ENCODE measurements at places on chromosomes 3 and 15.
A peak's percentile ranks its signal among the peaks of the same experiment; 100 is the strongest.

DNA sequence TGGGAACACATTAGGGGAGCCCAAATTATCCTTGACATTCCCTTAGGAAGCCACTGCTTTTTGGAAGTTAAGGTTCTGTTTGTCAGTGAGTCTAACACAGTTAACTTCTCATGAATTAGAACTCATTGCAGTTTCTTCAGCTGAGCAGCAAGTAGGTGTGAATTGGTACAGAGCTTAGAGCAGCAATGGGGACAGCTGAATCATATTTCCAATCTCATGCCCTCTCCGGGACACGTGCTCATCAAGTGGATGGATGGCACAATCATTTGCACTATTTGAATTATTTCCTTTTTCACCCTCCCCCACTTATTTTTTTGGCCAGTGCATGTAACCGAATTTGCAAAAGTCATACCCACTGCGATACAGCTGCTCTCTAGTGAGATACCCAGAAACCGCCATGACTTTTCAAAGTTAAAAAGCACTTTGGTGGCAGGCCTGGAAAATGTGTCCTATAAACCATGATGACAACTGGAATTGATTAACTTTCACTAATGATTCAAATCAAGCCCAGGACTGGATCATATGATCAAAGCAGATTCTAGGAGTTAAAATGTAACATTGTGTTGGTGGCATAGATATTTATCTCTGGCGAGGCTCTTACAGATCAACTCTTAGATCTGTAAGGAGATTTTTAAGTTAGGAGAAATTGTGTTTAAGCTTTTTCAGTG is 76.4 kb downstream of the EBLN2 start:
- DNase-seq: no peak

DNA sequence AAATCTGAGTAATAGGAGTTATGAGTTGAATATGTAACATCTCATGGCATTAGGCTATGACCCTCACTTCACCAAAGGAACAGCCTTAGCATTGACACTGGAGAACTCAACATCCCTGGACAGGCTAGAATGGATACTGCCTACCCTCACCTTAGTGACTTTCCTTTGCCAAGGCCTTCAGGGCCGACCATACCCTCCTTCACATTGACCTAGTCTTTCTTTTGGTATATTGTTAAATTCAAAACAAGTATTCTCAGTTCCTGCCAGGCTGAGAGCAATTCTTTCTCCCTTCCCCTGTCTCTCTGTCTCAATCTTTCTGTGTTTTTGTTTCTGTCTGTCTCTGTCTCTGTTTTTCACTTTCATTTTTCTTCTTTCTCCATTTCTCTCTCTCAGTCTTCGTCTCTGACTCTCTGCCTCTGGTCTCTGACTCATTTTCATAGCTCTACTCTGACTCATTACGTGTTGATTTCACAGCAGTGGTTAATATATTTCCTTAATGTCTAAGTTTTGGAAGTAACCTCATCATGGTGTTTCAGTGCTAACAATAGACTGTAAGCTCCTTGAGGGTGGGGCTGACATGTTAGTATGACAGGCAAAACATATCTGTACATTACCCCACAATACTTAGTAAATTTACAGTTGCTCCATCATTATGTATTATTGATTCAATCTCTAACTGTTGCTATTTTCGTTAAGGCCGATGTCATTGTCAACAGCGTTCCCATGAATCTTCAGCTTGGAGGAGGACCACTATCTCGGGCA is 32.5 kb downstream of the PARP15 start:
- DNase-seq: peak; percentile 82

GRCh38 chr3:129650256-129650872 is 43.9 kb upstream of the PLXND1 start:
- DNase-seq: peak; percentile 72

GRCh38 chr3:79414806-79415205 is 353.0 kb downstream of the ROBO1 start:
- DNase-seq: peak; percentile 55

- no peak for DNase-seq
These were observed 907 bp upstream of the HERC1 start for GRCh38 chr15:63834500-63835210.

- DNase-seq: peak; percentile 43
These were observed 170.0 kb upstream of the NDN start for GRCh38 chr15:23857028-23857641.

DNA sequence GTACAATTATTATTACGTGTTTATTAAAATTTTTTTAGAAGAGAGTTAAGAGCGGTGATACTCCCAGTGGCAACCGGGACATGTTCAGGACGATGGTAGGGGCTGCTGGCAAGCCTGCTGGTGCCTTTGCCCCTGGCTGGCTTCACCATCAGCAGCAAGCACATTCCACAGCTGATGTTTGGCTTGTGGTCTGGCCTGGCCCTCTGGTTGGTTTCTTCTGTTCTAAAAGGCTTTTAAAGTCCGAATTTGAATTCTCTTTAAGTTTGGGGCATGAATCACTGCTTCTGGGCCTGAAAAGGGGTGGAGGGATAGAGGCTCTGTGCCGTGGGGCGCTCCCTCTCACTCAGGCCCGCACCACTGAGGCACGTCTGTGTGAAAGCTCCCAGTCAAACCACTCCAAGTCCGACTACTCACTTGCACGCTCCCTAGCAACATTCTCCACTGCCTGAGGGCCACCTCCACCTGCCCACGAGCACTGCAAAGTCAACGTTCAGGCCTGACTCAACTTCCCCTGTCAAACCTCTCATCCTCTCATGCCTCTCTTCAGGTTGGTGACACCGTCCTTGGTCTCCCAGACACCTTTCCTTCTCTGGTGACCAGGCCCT is 10.1 kb downstream of the ITGA11 start:
- DNase-seq: peak; percentile 63

GRCh38 chr3:99850608-99851007 is 32.9 kb downstream of the CMSS1 start:
- no peak for DNase-seq

DNA sequence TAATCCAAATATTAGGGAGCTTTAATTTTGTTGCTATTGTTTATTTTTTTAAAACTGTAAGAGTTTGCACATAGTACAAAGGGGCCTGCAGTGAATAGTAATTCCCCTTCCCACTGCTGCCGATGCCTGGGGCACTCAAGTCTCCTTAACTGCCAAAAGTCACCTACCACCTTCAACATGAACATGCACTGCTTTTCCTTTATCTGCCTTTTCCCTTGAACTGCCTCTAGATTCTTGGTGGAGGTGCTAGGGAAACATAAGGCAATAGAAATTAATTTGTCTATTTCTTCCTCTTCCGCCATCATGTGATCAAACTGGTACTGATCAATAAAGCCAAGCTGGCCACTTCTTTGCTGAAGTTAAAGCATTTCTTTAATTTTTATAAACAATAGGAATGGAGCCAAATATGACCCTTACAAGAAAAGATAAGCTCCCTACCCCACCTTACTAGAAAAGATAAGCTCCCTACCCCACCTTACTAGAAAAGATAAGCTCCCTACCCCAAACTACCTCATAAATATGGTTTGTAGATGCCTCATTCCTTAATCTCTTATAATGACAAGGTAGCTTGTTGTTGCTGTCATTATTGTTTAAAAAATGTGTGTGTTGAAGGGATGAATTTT is 17.4 kb upstream of the ACAP2 start:
- DNase-seq: no peak

DNA sequence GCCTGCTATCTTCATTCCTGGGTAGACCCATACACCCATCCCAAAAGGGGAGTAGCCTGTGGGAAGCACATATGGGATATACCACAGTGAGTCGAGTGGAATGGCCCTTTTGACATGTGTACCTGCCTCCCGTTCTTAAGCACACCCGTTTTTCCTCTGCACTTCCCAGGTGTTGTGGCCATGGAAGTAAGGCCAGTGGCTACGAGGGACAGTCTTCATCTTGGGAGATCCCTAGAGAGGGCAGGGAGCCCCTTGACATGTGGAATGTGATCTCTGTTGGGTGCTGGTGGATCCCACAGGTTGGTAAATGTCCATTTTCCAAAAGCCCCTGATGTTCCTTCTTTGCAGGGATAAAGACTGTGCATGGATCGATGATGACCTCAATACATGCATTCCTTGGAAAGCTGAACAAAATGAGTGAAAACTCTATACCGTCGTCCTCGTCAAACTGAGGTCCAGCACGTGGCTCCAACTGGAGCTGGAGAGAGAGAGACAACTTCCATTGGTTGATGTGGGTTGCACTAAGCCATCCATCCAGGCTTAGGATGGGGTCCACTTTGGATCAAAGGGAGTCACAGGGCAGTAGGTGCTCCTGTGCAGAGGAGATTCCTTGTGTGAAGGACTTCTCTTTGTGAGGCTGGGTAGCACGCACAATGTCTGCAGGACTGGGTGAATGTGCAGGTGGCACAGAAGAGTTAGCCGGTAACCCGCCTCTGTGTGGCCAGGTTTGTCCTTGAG is 136.8 kb downstream of the SNRPN start:
- DNase-seq: no peak

GRCh38 chr15:83249030-83249343 is 35.5 kb downstream of the BNC1 start:
- DNase-seq: no peak

DNA sequence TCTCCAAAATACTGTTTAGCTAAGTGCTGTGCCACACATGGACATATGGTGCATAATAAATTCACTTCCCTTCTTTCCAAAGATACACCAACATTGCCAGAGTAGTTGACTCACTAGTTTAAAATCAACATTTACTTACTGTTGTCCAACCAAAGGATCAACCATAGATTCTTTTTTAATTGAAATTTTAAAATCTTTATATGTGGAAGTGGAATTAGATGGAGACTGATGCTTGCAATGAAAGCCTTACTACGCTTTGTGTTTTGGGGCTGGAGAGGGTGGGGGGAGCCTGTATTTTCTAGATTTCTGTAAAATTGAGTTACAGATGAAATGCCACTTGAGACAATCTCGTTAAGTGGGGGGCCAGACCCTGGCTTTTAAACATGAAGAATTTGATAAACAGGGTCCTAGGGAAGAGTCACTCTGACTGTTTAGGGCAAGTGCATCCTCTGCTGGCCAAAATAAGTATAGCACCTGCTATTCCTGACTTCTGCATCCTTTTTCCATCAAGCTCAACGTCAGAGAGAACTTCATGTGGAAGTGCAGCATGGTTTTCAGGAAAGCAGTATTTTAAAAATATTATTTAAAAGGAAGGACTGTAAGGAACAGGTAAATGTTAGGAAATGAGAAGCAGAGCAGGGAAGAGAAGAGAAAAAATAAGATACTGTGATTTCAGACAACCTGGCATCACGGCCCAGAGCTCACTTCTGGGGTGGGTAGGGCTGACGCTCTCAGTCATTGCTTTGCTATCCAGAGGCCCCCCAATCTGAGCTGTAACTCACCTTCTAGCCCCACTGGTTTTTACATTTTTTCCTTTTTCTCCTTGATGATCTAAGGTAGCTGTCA is 76.7 kb downstream of the BOC start:
- peak; percentile 77 for DNase-seq

GRCh38 chr3:33883951-33884561 is 85.6 kb downstream of the PDCD6IP start:
- no peak for DNase-seq

DNA sequence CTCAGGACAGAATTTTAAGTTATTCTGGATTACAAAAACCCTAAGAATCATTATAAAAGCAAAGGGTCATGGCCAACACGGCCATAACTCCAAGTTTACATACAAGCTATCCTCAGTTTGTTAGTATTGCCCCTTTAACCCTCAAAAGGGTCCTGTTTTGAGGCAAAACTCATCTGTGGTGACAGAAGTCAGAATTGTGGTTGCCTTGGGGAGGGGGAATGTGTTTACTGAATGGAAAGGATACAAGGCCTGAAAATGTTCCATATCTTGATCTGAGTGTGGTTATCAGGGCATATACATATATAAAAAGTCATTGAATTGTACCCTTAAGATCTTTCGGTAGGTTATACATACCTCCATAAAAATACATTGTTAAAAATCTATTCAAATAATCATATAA is 2.1 kb downstream of the SFMBT1 start:
- no peak for DNase-seq

DNA sequence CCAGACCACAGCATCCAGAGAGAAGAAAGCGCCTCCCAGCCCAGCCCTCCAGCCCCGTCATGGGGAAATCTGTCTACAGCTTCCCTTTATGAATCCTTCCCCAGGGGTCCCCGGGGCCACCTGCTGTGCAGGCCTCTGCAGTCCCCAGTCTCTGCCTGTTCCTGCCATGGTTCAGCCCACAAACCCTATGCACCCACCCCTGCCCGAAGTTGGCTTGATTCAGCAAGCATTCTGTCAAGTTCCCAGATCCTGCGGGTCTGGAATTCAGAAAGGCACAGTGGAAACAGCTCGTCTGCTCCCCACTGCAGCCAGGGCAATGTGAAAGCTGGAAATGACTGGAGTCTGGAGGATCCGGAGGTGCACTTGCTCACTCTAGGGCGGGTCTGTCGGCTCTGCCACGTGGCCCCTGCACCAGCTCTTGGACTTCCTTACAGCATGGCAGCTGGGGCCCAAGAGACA is 2.9 kb upstream of the OCA2 start:
- DNase-seq: no peak

DNA sequence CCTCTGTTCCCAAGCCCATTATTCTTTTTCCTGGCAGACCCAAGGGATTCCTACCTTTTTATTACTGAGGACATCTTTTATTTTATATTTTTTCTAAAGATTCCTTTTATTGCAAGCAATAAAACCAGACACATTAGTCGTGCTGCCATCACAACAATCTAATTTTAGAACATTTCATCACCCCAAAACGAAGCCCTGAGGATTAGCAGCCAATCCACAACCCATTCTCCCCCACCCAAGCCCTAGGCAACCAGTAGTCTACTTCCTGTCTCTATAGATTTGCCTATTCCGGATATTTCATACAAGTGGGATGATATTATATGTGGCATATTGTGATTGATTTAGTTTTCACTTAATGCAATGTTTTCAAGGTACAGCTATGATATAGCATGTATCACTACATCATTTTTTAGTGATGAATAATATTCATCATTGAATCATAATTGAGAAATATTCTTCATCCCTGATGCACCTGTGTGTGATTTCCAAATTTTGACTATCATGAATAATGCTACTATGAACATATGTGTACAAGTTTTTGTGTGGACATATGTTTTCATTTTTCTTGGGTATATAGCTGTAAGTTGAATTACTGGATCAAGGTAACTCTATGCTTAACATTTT is 65.7 kb downstream of the IL1RAP start:
- peak; percentile 12 for DNase-seq
